Progenitor cell of endocrine pancreas (in vitro differentiated cells): ENCODE measurements at places on chromosomes 6 and 20. TPM values are rescaled to one million over a fixed set of nuclear protein-coding genes. Genes with fewer than 3 reads are reported as not detected.

The TINAG gene
- total RNA-seq = not detected in 2 replicates

The ZSCAN23 gene
- 21.4 and 22.6 TPM in 2 replicates for total RNA-seq

The SMPDL3A gene
- 8.6 and 11.0 TPM in 2 replicates for total RNA-seq

DNA sequence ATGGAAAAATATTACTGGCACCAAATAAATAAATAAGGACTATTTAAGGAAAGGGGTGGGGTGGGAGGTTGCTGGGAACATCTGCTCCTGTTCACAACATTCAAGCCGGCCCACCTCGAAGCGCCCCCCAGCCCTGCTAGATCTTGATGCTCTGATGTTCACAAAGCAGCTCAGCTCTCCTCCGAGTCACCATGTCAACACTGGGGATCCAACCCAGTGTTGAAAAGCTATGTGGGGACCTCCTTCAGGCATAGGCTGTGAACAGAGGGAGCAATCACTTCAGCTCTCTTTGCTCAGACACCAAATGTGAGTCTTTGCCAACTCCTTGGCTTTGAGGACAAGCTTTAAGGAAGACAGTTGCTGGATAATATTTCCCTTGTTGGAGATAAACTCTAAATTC is 176.8 kb upstream of the NT5E start:
- H3K36me3 ChIP-seq = no peaks in the 10 kb centered on the region
- H3K27me3 ChIP-seq = peaks cover 16% of the 10 kb centered on the region
- H3K4me1 ChIP-seq = no peaks in the 10 kb centered on the region
- DNase-seq = no peak
- peak overlapping the region; percentile 12 for H3K27ac ChIP-seq

DNA sequence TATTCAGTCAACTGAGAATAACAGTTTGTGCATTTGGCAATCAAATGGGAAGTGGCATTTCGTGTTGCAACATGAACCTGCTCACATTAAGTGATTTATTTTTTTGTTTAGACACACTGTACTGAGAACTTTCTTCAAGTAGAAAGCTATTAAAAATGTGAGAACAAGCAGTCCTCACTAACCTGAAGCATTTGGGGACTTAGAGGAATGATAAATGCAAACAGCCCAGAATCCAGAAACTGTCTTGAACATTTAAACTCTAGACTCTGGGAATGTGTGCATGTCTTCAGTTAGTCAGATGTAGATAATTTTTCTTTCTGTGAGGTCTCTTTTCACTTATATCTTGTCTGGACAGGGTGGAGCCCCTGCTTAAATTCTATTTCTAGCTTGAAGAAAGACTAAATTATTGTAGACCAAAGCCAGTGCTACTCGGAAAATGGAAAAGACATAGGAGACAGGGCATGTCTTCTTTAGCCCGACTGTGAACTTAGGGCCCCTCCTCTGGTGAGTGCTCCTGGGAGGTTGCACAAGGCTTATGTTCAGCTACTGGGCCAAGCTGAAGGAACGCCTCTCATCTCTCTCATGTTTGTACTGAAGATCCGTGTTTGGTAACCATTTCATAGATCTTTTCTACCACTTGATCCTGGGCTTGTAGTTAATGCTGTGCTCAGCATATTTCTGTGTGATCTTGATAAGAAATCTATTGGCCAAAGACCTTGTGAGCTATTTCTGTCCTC is 70.1 kb downstream of the SLX4IP start:
- H3K36me3 ChIP-seq = no peaks in the 10 kb centered on the region
- peaks cover 7% of the 10 kb centered on the region for H3K4me1 ChIP-seq
- DNase-seq = no peak
- no peaks in the 10 kb centered on the region for H3K27me3 ChIP-seq
- H3K27ac ChIP-seq = no peak overlapping the region

DNA sequence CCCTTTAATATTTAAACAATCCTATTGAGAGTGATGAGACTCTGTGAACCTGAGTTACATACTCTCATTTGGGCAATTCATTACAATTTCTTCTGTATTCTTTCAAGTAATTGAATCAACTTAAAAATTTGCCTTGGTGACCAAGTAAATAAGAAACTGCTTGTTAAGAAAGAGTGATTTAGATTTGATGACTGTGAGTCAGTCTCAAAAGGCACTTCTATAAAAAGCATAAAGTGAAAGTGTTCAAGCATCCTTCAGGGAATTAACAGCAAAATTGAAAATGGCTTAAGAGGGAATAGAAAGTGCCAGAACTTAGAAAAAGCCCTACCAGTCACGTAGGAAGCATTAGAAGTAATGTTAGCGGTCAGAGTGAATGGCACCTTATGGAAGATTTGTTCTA is 654.7 kb downstream of the EPM2A start:
- no peaks in the 10 kb centered on the region for H3K27me3 ChIP-seq
- DNase-seq = no peak
- no peak overlapping the region for H3K4me3 ChIP-seq

DNA sequence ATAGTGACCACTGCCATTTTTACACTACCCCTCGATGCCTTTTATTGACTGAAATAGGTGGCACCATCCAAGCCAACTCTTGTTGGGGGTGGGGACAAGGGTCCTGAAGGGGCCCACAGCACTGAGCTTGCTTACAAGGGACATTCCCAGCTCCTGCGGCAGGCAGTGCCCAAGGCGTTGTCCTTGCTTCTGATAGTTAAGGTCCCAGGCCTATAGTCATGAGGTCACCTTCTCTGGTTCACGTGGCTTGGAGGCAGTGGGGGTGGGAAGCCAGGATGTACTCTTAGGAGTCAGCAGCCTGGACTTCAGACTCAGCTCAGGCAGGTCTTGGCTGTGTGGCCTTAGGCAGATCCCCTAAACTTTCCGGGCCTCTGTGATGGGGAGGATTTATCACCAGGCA is 48.6 kb downstream of the TOX2 start:
- no peak overlapping the region for H3K27ac ChIP-seq
- no peak for DNase-seq
- H3K4me1 ChIP-seq = peaks cover 7% of the 10 kb centered on the region
- no peaks in the 10 kb centered on the region for H3K27me3 ChIP-seq

GRCh38 chr20:33526769-33527168 is 36.9 kb downstream of the CBFA2T2 start:
- H3K4me1 ChIP-seq = peaks cover 14% of the 10 kb centered on the region
- peaks cover 8% of the 10 kb centered on the region for H3K36me3 ChIP-seq
- no peak overlapping the region for H3K27ac ChIP-seq
- no peak overlapping the region for H3K4me3 ChIP-seq

- no peaks in the 10 kb centered on the region for H3K27me3 ChIP-seq
- peak overlapping the region; percentile 95 for H3K4me3 ChIP-seq
- H3K27ac ChIP-seq = no peak overlapping the region
- DNase-seq = no peak
- H3K4me1 ChIP-seq = peaks cover 14% of the 10 kb centered on the region
Measured at GRCh38 chr20:6007094-6007528, 46.7 kb downstream of the LRRN4 start.

DNA sequence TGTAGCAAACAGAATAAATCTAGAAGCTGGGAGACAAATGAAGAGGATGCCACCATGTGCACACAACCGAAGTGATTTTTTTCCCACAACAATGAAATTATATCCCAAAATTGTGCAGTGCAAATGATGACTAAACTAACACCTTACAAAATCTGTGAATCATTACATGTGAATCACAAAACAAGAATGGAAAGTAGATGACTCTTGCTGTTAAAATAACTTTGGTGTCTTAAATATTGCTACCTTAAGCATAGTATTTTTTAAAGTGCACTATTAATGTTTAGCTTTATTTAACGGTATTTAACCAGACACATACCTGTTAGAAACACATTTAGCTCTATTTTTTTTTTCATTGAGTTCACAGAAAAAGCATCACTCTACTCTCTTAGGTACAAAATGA is 190.8 kb downstream of the TBC1D32 start:
- H3K36me3 ChIP-seq = peaks cover 16% of the 10 kb centered on the region
- H3K27me3 ChIP-seq = no peaks in the 10 kb centered on the region
- DNase-seq = no peak
- no peaks in the 10 kb centered on the region for H3K4me1 ChIP-seq
- no peak overlapping the region for H3K27ac ChIP-seq

GRCh38 chr6:144957236-144957937 is 672.3 kb downstream of the UTRN start:
- no peaks in the 10 kb centered on the region for H3K27me3 ChIP-seq
- H3K36me3 ChIP-seq = no peaks in the 10 kb centered on the region
- DNase-seq = no peak
- peaks cover 2% of the 10 kb centered on the region for H3K4me1 ChIP-seq

GRCh38 chr6:33824461-33825154 is 20.8 kb upstream of the MLN start:
- no peak for DNase-seq
- H3K36me3 ChIP-seq = no peaks in the 10 kb centered on the region
- peaks cover 10% of the 10 kb centered on the region for H3K4me1 ChIP-seq

DNA sequence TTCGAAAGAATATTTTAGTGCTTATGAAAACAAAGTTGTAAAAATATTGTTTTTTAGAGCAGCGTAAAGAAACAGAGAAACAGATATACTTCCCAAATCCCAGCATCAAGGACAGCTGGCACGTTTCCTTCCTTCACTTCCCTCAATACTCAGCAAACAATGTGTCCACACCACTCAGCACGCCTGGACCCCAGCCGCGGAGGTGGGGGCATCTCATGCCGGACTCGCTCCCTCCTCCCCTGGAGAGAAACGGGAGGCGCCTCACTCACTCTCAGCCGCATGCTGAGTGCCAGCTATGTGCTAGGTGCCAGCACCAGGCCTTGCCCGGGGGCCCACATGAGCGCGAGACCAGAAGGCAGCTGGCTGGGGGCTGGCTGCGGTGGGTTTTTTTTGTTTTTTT is 34.7 kb downstream of the SLC2A4RG start:
- H3K4me3 ChIP-seq = no peak overlapping the region
- peaks cover 8% of the 10 kb centered on the region for H3K36me3 ChIP-seq
- no peak overlapping the region for H3K27ac ChIP-seq
- peaks cover 9% of the 10 kb centered on the region for H3K4me1 ChIP-seq
- no peak for DNase-seq

DNA sequence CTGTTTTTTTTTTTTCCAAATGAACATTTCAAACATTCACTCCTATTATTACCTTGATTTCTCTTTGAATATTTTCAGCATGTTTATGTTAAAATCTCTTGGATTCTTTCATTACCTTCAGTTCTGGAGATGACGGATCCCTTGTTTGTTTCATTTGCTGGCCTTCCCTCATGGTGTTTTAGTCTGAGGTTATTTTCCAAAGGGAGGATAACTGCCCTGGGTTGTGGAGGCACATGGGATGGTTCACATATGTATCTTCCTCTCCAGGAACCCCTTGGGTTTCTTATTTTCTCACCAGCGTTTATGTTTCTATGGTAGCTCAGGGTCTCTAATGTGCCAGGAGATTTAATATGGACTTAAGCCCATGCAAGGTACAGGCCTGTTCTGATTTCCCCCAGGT is 36.3 kb downstream of the ECT2L start:
- no peak overlapping the region for H3K27ac ChIP-seq
- no peaks in the 10 kb centered on the region for H3K27me3 ChIP-seq
- DNase-seq = no peak
- peaks cover 2% of the 10 kb centered on the region for H3K4me1 ChIP-seq
- no peaks in the 10 kb centered on the region for H3K36me3 ChIP-seq
- H3K4me3 ChIP-seq = no peak overlapping the region
